NCI-H82 (cell line): ENCODE measurements at places on chromosomes 6 and 20.

DNA sequence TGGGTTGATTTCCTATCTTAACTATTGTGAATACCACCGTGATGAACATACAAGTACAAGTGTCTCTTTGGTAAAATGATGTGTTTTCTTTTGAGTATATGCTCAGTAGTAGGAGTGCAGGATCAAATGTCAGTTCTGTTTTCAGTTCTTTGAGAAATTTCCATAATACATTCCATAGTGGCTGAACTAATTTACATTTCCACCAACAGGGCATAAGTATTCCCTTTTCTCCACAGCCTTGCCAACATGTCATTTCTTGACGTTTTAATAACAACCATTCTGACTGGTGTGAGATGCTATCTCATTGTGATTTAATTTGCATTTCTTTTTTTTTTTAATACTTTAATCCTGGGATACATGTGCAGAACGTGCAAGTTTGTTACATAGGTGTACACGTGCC is 268.8 kb downstream of the CENPW start:
- DNase-seq, result no peak

DNA sequence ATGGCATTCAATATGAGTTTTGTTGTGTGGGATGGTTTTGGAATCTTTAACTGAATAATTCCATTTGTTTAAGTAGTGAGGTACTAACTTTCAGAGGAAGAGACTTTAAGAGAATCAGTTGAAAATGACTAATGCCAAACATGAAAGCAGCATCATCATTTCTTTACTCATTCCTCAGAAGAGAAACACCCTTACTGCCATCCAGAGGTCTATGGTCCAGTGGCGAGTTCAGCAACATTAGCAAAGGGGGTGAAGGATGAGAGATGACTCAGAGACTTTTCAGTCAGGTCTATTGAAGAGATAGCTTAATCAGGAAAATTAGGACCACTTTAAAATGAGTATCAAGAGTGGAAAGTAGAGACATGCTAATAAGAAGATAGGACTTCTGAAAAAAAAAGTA is 118.8 kb downstream of the COL19A1 start:
- DNase-seq, result no peak

DNA sequence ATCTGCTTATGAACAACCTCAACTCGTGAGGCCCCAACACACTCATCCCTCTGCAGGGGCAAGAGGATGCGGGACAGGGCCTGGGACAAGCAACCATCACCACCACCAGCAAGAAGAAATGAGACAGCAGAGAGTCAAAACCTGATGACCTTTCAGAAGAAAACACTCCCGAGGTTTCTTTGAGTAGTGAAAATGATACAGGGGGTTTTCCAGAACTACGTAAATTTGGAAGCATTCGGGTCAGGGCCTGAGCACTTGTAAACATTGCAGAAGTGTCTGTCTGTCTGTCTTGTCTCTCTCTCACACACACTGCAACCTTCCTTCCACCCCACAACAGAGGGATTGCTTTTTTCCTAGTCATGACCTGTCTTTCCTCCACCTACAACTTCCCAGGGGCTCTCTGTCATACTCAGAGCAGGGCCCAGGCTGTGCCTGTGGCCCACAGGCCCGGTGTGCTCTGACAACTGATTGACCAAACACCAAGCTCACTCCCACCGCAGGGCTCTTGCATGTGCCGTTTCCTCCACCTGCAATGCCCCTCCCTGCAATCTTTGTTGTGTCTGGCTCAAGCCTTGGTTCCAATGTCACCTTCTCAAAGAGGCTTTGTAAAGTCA is 90.9 kb downstream of the BMP7 start:
- DNase-seq, result no peak

- no peak for DNase-seq
Measured at GRCh38 chr6:102749210-102749971, 1355.9 kb downstream of the GRIK2 start.

GRCh38 chr20:55528482-55528881 is 476.8 kb downstream of the CBLN4 start:
- no peak for DNase-seq

DNA sequence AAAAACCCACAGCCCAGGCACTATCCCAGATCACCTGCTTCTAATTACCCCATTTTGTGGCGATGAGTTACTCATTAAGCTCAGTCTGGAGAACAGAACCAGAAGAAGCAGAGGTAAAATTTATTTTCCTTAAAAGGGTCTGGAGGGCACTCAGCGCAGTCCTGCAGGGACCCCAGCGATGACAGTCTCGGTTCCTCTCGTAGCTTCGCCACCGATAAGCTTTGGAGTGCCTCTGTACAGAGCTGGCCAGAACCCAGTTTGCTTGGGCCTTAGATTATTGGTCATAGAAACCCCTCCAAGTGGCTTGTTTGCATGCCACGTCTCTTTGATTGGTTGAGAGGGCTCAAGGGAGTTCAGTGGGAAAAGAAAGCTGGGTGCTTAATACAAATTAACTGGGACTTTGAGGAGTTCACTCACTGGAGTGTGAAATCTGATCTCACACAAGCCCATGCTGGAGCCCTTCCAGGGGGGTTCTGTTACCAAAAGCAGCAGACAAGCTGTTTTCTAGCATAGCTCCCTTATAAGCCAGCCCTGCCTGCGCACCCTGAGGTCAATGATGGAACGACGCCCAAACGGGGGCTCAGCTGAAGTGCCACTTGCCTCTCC is 158.5 kb upstream of the ARID1B start:
- peak; percentile 97 for DNase-seq

DNA sequence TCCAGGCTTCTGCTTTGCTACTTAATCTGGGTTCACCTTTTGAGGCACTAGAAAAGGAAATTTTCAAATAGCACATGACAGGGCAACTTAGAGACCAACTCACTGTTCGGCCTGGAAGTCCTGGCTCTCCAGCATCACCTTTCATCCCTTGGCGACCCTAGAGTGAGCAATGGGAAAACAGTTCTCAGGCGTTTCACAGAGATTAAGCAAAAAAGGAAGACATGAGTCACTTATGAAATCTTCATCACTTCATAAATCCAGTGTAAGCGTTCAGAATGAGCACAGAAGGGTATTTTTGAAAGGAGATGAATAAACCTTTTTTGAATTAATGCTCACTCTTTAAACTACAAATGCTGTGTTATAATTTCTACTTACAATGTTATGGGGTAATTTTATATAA is 104.0 kb downstream of the COL12A1 start:
- no peak for DNase-seq

GRCh38 chr6:149212892-149213801 is 104.4 kb upstream of the TAB2 start:
- DNase-seq, result no peak

- DNase-seq, result no peak
Measured at GRCh38 chr6:26175033-26175427, 87.8 kb downstream of the HFE start.

DNA sequence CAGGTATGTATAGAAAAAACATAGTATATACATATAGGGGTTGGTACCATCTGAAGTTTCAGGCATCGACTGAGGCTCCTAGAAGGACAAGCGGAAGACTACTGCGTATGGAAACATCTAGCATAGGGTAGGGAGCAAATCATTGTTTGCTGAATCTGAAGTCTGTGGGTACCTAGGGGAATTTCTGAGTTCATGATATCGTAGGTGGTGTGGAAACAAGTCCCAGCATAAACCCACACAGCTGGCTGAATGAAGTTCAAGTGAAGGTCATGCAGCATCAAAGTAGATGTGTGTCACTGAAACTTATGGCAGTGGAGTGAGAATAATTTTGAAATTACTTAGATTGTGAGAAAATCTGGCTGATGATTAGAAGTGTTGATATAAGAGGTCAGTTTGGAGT is 39.4 kb downstream of the MAP7 start:
- no peak for DNase-seq

GRCh38 chr20:61640131-61640870 is 388.2 kb downstream of the CDH4 start:
- DNase-seq, result no peak

DNA sequence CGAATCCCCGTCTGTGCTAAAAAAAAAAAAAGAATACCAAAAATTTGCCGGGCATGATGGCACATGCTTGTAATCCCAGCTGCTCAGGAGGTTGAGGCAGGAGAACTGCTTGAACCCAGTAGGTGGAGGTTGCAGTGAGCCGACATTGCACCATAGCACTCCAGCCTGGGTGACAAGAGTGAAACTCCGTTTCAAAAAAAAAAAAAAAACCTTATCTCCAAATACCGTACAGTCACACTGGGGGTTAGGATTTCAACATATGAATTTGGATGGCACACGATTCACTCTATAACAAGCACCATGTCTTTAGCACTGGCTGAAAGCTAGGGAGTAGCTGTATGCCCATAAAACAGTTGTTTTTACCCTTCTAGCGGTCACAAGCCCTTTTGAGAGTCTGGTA is 3.8 kb downstream of the SMIM13 start:
- DNase-seq, result no peak

- no peak for DNase-seq
Measured at GRCh38 chr6:113629256-113629655, 227.9 kb upstream of the MARCKS start.

DNA sequence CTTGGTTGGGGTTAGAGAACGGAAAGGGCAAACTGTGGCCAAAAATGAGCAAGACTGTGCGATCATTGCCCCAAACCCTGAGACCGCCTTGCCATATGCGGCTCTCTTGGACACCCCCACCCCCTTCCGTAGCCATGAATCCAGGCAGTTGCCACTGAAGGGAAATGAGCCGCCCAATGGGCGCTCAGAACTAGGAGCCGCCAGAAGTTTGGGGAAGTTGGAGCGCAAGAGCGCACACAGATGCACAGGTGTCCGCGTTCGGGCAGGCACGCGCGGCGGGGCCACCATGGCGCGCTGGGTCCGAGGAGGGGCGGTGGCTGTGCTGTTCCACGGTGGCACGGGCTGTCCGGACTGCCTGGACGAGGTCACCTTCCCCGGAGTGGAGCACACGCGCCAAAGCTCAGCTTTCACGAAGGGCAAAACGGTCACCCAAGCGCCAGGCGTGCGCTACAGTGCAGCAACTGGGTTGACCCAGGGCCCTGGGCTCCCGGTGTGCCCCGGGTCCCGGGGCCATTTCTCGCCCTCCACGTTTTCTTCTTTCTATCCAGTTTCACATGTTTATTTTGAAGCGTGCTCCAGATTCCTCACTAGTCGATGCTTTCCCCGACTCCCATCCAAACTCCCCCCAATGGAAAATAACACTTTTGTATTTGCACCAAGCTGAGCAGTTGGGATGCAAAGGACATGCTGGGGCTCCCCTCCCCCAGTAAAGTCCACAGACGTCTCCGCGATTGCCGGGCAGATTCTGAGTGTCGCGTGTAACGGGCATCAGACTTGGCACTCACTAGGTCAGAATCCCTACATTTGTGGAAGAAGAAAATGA is 906 bp upstream of the PDE10A start:
- no peak for DNase-seq

DNA sequence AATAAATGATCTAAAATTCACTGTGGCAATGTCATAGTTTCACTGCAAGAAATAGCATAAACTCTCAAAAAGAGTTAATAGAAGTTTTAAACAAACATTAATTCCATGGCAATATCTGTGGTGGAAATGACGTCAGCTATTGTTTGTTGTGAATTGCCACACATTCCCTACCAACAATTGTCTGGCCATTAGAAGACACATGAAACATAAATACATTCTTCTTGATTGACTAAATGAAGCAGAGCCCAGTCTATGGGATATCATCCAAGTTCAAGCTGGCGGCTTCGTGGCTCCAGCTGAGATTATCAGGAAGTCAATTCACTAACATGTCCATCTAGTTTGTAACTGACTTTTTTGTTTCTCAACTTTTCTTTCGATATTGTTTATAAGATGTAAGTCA is 369.0 kb downstream of the ARHGAP18 start:
- DNase-seq, result no peak

- DNase-seq, result no peak
Measured at GRCh38 chr6:121560476-121560875, 125.0 kb downstream of the GJA1 start.

GRCh38 chr6:146434732-146435390 is 108.8 kb upstream of the RAB32 start:
- DNase-seq, result no peak

GRCh38 chr6:154001494-154002285 is 37.4 kb upstream of the OPRM1 start:
- DNase-seq, result no peak

- DNase-seq, result no peak
Measured at GRCh38 chr20:51353491-51353890, 189.0 kb downstream of the NFATC2 start.
